ENCODE measurements at places on chromosomes 13 and 19.

DNA sequence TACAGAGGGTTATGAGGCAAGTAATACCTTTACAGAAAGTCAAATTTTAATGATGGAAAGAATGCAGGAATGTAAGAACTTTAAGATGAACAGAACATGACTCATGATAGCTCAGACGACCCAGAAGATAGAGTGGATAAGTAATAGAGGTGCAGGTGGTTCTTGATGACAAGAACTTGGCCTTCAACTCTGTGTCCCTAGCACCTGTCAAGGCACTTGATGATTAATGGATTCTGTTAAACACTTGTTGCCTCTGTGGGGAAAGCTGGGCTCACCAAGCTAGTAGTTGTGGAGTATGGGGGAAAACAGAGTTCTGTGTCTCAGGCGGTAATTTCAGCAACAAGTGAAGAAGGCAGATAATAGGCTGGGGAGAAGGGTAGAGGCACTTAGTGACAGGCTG, 306.2 kb downstream of the ATP8A2 start:
- no peak for DNase-seq

- no peak for DNase-seq
Measured at GRCh38 chr13:50709058-50709457, 134.4 kb downstream of the DLEU7 start.

- DNase-seq: no peak
Measured at GRCh38 chr19:38700902-38701454, 43.3 kb downstream of the CAPN12 start.

DNA sequence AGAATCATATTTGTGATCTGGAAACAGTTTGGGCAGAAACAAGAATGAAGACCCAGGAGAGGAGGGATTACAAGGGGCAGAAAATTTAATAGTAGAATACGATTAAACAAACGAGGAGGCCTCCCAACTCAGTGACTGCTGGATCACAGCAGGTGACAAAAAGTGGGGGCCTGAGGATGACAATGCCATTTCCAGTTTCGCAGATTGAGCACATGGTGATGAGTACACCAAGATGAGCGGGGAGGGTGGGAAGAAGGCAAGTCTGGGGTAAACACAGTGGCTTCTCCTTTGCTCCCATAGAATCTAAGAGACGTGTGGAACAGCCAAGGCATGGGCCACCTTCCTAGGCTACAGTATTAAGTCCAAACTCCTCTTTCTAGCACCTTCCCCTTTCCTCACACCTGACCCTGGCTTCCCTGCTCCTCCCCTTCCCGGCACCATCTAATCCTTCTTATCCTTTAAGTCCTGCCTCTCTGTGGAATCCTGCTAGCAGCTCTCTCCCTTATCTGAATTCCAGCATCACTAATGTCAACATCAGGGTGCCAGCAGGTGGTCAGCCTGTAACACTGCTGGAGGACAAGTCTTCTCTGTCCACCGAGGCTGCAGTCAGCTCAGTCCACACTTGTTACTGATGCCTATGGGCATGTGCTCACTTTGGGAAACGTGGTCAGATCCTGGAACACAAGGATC, 13.5 kb downstream of the ATP7B start:
- no peak for DNase-seq

GRCh38 chr19:31572102-31572975, 223.1 kb upstream of the TSHZ3 start:
- no peak for DNase-seq

- DNase-seq: no peak
Measured at GRCh38 chr13:85659493-85659892, 139.7 kb downstream of the SLITRK6 start.

DNA sequence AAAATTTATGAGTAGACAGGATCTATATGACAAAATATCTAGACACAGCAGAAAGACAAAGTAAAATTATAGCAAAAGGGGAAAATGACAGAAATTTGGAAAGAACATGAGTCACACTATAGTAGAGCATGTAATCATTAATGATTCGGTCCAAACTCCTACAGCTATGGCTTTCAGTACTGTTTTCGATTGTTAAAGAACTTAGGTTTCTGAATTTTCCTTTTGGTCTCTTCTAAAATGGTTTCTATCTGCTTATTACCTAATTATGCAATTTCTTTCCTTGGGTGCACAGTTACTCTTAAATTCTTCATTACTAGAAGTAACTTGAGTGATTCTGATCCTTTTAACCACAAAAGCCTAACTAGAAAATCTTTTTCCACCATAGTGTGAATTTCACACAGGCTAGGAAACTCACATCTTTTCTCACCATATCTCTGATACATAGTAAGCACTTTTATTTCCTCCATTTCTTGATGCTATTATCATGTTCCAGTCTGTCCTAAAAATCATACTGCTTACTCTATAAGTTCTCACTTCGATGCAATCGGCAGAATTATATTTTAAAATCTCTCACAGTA, 1101.4 kb downstream of the PCDH9 start:
- no peak for DNase-seq

DNA sequence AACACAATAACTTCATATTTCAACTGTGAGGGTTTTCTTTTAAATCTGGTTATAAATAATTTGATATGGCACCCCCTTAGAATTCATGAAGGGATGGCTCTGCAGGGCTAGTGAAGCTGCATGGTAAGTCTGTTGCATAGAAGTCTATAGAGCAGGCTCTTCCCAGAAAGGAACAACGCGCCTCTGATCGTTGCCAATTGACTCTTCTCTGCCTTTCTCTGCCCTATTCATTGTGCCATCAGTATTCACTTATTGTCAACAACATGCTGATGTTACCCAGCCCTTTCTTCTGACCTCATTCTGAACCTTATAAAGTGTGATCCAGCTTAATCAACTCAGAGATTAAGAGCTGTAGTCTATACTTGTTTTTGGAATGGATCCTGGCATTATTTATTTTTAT, 16.3 kb upstream of the DCT start:
- DNase-seq: no peak

DNA sequence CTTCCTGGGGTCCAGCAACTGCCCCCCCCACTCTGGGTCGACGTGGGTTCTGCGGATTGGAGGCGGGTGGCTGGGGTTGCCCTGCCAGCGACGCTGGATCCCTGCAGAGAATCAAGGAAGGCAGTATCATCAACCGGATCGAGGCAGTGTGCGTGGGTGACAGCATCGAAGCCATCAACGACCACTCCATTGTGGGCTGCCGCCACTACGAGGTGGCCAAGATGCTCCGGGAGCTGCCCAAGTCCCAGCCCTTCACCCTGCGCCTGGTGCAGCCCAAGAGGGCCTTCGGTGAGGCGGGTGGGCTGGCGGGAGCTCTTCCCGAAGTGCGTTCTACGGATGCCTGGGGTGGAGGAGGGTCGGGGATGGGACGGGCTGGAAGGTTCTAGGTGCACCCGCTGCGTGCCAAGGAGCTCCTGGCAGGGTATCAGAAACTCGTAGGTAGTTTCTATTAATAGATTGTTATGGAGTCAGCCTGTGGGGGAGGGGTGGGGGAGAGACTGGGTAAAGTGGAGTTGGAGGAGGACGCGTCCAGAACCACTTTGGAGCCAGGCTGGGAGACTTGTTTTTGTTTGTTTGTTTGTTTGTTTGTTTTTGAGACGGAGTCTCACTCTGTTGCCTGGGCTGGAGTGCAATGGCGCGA, 1.5 kb downstream of the GIPC3 start:
- DNase-seq: no peak

- DNase-seq: no peak
Measured at GRCh38 chr19:55973982-55974381, 12.6 kb upstream of the NLRP5 start.

DNA sequence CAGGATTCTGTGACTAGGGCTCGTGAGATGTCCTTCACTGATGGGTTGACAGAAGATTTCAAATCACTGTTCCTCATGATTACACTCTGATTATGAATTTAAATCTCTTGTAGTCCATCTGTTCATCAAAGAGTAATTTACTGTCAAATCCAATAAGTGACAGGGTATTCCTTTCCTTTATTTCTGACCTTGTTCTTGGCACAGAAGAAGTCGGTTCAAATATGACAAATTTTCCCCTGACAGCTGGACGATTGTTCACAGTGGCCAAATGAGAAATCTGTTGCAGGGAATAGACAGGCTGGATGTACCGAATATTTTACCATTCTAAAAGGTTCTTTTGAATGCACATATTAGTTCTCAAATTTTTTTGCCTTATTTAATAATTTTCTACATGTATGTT, 767.3 kb upstream of the GPC6 start:
- DNase-seq: no peak

DNA sequence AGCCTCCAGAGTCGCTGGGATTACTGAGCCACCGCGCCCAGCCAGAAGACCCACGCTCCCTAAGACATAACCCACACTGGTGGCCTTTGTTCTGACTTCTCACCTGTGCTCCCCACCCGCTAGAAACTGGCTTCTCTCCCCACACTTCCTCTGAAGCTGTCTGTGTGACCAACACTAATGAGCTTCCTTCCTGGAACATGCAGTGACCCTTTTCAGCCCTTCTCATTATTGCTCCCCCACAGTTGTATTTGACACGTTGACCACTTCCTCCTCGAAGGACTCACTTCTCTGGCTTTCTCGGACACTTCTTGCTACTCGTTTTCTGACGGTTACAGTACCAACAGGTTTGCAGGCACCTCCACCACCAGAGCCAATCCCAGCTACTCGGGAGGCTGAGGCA, 10.9 kb downstream of the NCR1 start:
- DNase-seq: no peak

GRCh38 chr19:17753976-17754375, 2.7 kb downstream of the FCHO1 start:
- DNase-seq: no peak

DNA sequence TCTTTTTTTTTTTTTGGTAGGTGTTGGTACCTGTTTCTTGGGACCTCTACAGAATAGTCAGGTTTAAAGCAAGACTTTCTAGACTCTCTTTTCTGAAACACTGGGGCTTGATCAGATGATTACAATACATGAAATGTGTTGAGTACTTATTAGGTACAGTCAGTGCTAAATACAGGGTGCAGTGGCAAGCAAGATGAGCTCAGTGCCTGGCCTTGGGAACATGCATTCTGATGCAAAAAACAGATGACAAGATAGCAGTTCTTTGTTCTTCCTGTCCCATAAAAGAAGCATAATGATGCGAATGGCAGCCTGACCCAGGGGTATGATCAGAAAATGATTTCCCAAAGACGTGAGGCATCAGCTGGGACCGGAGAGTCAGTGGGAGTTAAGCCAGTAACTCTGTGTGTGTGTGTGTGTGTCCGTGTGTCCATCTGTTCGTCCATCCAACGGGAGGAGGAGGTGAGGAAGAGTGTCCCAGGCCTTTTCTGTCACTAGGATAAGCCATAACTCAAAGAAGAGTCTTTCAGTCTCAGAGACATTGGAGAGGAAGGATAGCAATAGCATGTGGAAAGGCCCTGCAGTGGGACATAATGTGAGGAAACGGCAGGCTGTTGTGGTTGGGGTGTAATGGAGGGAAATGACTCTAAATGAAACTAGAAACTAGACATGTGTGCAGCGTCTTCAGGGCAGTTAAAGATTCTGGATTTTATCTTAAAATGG, 32.2 kb downstream of the SLAIN1 start:
- DNase-seq: no peak

- DNase-seq: no peak
Measured at GRCh38 chr13:60328073-60328472, 68.9 kb upstream of the TDRD3 start.

GRCh38 chr19:843180-843835, 2.5 kb downstream of the PRTN3 start:
- DNase-seq: no peak

GRCh38 chr19:7561325-7561724, 25.8 kb downstream of the PNPLA6 start:
- no peak for DNase-seq

DNA sequence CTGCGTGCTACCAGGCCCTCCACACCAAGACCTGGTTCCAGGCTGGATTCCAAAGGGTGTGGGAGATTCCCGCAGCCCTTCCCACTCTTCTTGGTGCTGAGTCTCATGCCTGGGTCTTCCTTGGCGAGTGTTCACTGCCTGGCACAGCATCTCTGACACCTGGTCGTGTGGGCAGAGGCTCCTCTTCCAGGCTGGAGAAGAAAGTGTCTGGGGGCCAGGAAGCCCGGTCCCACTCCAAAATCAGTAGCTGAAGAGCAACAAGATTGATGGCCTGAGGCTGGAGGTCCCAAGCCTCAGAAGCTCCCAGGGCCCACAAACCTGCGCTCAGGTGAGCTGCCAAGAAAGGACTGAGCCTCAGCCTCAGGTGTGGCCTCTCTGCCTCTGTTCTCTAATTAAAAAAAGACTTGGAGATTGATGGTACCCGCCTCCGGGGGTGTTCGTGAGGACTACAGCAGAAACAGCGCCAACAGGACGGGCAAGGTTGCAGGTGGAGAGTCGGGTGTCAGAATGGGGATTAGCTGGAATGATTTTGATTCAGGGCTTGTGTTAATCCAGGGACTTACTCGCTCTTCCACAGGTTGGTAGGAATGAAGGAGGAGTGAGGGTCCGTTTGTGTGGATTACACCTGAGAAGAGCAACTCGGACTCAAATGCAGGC, 217.5 kb downstream of the TEX29 start:
- no peak for DNase-seq

- DNase-seq: no peak
Measured at GRCh38 chr13:90374168-90374567, 973.3 kb upstream of the MIR17HG start.

DNA sequence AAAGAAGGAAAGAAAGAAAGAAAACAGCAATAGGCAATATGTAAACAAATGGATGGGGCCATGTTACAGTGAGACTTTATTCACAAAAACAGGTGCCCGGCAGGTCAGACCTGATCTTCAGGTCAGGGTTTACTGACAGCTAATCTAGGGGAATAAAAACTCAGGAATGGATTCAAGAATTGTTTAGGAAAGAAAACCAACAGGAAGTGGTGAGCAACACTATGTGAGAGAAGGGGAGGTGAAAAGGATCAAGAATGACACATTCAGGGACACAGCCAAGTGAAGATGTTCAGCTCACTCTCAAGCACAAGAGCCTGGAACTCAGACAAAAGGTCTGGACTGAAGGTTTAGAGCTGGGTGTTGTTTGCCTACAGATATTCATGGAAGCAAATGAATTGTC, 244.5 kb downstream of the EFNB2 start:
- no peak for DNase-seq

GRCh38 chr19:5032101-5032967, 63.4 kb downstream of the KDM4B start:
- DNase-seq: no peak

DNA sequence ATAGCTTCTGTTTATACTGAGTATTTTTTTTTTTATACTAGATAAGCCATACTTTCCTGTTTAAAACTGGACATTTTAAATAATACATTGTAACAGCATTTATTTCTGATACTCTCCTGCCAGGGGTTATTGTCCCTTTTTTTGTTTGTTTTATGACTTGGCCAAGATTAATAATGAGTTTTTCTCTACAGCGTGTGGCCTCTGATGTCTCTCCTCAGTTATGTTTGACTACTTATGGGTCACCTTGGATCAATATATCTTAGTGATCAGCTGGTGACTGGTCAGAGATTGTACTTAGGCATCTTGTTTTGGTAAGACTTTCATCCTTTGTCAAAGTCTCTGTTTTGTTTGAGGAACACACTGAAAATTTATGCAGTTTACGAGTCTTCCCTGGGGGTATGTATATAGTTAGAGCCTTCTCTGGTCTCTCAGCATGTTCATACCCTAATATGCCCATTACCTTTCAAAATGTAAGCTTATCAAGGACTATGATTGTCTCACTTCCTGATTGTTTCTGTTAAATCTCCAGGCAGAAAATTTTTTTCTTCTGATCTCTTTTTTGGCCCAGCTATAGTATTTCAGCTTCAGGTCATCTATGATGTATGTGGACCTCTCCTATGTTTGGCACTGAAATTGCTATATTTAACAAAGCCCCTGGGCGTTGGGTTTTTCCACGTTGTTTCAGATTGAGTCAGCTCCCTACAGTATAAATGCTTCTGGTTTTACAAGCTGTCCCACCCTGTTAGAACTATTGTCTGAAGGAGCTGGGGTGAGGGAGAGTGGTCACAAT, 87.9 kb downstream of the URI1 start:
- no peak for DNase-seq
